ENCODE measurements at places on chromosomes 5 and 9. TPM values are rescaled to one million over a fixed set of nuclear protein-coding genes. Genes with fewer than 3 reads are reported as not detected.

The CCDC171 gene
- total RNA-seq = 3.8 TPM

The NMUR2 gene
- not detected for total RNA-seq

The GFI1B gene
- total RNA-seq = not detected

The MEF2C gene
- total RNA-seq = 49.3 TPM

The RGS7BP gene
- 2.6 TPM for total RNA-seq

The TMEM215 gene
- total RNA-seq = not detected
